ENCODE measurements at places on chromosomes 6 and 20.

DNA sequence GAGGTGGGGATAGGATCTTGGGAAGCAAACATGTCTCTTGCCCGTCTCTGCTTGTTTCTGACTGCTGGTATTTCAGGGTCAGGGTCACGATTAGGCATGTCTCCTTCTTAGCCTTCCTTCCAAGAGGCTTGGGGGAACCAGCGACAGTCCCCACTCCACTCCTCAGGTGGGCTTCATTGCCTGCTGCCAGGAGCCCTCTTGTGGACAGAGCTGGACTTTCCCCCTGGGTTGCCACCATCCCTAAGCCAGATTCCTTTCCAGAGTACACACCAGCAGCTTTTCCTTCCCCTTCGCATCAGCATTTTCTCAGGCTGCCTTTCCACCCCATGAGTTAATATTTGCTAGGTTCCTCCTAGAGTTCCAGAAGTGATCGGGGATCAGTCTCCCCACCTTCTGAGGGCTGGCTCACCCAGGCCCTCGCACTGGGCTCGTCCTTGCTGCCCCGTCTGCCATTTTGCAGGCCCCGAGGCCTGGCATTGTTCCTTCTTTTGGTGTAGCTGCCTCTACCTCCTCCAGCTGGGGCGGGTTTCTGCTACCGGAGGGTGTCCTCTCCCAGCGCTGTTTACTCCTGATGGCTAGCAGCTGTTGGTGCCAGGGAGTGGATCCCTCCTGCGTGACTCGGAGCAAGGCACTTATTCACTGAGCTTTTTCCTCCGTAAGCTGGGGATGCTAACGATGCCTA lies 8.8 kb upstream of the C20orf144 start:
- DNase-seq = peak; percentile 79

- DNase-seq = no peak
Observed at GRCh38 chr6:147949981-147950622, 392.5 kb upstream of the SASH1 start.

- no peak for DNase-seq
Observed at GRCh38 chr6:75089921-75090320, 115.9 kb downstream of the COL12A1 start.

GRCh38 chr6:33779290-33779689 lies 9.6 kb downstream of the LEMD2 start:
- no peak for DNase-seq

DNA sequence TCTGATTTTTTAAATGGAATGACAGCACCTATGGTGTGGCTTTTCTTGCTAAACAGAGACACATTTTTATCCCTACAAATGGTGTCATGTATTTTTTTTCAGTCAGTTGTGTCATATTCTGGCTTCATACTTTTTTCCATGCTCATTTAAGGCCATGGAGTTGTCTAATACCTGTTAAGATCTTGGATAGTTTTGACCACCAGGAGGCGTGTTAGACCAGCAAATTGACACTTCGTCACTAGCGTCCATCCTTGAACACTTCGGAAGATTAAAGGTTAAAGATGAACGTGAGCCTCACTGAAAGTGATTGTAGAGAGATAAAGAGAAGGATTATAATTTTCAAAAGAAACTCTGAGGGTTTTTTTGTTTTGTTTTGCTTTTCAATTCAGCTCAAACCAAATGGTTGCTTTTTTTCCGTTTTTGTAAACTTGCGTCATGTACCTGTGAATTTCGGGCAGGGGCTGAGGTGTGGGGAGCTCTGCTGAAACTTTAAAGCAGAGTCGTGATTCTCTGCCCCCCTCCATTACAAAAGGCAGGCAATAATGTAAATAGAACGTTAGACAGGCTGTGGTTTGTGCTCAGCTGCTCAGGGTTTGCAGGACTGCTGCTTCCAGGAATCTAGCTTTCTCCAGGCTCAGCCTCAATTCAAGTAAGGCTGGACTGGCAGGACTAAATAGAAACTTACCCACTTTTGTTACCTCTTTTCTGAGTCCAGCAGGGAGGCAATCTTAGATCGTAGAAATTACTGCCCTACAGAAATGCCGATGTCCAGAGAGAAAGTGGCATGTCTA lies 245.1 kb downstream of the FOXA2 start:
- DNase-seq = peak; percentile 40

GRCh38 chr20:40568200-40568599 lies 120.8 kb downstream of the MAFB start:
- no peak for DNase-seq

GRCh38 chr6:90472716-90473115 lies 114.2 kb downstream of the MAP3K7 start:
- DNase-seq = no peak

DNA sequence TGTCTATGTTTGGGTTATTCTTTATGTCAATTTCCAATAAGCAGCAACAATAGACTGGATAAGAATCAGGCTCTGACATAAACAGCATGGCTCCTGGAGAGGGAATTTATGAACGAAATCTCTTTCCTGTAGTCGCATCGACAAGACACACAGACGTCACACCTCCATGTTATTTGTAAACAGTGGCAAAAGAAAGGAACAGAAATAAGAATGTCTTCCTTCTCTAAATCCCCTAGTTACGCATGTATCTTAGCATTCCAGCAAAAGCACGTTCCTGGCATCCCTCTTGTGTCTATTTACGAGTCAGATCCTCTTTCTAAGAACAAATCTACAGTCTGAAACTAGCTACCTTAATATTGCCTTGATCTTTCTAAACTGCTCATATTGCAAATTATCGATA lies 559.1 kb upstream of the JAG1 start:
- no peak for DNase-seq

DNA sequence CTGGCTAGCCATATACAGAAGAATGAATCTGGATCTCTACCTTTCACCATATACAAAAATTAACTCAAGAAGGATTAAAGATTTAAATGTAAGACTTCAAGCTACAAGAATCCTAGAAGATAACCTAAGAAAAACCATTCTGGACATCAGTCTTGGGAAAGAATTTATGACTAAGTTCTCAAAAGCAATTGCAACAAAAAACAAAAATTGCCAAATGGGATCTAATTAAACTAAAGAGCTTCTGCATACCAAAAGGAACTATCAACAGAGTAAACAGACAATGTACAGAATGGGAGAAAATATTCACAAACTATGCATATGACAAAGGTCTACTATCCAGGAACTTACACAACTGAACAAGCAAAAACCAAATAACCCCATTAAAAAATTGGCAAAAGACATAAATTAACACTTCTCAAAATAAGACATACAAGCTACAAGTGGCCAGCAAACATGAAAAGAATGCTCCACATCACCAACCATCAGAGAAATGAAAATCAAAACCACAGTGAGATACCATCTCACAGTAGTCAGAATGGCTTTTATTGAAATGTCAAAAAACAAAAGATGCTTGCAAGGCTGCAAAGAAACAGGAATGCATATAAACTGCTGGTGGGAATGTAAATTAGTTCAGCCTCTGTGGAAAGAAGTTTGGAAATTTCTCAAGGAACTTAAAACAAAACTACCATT lies 66.8 kb upstream of the RSPO3 start:
- DNase-seq = no peak

- no peak for DNase-seq
Observed at GRCh38 chr6:39566456-39566855, 158.8 kb downstream of the KIF6 start.

GRCh38 chr6:169367507-169367906 lies 113.9 kb upstream of the THBS2 start:
- DNase-seq = no peak

DNA sequence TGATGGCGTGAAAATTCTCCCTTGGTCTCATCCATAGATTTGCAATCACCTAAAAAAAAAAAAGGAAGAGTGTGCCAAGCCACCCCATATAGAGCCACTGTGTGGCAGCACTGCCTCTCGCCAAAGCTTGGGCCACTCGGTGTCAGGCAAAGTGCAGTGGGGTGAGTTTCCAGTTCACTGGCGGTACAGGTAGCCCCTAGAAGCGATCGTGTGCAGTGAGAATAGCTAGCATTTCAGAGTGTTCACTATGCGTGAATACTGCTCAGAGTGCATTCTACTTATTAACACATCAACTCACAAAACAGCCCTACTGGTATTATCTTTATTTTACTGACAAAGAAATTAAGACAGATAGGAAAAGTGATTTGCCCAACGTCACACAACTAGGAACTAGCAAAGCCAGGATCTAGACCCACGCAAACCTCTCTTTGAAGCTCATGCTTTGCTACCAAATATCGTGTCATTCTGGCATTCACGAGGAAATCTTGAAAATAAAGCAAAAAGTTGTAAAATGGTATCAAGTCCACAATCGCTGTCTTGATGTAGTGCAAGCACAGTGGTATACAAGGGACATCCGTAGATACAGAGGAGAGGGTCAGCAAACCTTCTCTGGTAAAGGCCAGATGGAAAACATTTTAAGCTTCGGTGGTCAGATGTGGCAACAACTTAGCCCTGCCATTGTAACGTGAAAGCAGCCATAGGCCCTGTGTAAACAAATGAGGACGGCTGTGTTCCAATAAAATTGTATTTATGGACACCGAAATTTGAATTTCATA lies 10.4 kb upstream of the GCNT2 start:
- peak; percentile 37 for DNase-seq

- DNase-seq = no peak
Observed at GRCh38 chr20:50588034-50588736, 78.0 kb downstream of the PTPN1 start.

GRCh38 chr20:39800111-39800510 lies 838.0 kb downstream of the DHX35 start:
- DNase-seq = no peak

DNA sequence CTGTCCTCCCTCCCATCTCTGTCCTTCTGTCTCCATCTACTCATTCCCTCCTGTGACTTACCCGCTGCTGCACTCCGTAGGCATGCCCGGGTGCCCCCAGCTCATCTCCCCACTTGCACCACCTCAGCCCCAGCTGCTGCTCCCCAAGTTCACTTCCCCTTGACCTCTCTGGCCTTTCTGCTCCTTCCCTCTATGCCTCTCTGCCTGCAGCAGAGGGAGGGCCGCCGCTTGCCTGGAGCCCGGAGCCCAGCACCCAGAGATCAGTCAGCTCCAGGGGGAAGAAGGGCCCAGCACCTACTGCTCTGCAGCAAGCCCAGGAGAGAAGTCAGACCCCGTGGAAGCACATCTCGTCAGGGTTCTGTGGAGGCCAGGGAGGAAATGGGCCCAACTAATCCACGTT lies 97.4 kb downstream of the LRFN2 start:
- no peak for DNase-seq

DNA sequence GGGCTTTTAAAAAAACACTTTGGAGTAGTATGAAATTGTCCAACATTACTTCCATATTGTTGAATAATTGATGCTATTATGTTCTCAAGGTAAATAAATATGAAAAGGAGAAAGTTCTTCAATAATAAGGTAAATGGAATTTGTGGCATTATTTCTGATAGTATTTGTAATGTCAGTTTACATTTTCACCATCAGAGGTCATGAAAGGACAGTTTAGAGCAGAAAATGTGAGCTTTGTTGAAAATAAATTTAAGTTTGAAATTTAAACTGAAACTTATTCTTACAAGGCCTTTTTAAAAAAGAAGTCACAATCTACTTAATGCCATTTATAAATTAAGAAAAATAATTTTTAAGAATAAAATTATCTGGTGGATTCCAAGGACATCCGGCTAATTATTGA lies 15.8 kb upstream of the CEP162 start:
- no peak for DNase-seq

GRCh38 chr6:117444600-117444999 lies 18.9 kb upstream of the ROS1 start:
- no peak for DNase-seq

DNA sequence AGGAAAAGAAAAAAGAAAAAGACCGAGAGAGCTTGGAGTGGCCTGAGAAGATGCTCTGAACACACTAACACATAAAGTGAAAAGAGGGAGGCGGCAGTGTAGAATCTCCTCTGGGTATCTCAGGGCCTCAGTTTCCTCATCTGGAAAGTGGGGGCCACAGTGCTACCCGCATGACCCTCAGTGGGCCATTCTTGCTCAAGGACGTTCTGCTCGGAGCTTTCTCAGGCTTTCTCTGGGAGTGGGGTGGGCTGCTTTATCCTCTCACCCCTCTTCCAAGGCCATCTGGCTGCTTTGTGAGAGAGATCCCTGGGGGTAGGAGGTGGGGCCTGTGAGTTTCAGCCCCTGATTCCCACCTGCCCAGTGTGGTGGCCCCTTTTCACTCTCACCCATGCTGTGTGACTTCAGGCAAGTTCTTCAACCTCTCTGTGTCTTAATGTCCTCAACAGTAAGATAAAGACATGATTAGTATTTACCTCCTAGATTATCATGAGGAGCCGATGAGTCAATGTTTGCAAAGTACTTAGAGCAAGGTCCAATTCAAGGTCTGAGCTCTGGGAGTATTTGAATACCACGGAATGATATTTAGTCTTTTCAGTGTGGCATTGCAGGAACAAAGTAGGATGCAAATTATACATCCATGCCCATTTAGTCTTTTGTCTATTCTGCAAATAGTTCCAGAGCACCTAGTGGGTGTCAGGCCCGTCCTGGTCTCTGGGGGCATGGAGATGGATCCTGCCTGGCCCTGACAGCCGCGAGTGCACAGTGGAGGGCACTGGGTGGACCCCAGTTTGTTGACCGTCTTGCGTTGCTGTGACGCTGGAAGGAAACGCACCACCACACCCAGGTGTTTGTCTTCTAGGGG lies 34.3 kb downstream of the SRC start:
- DNase-seq = no peak

DNA sequence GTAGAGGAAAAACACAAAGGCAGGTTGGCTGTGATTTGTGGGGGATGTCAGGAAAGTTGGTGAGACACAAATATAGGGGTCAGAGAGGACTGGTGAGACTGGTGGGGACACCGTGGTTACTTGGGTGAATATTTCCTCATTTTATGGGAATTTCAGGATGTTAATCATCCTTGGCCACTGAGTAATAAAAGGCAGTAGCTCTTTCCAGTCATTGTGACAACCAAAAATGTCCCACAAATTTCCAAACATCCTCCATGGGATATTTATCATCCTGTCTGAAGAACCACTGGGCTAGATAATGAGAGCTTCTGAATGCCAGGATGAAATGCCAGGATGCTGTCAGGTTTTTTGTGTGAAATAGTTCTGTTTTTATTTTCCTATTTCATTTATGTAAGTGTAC lies 374.1 kb downstream of the CD109 start:
- DNase-seq = no peak

GRCh38 chr6:158780246-158780884 lies 38.8 kb downstream of the EZR start:
- no peak for DNase-seq

GRCh38 chr6:50935442-50935841 lies 116.8 kb downstream of the TFAP2B start:
- DNase-seq = no peak

DNA sequence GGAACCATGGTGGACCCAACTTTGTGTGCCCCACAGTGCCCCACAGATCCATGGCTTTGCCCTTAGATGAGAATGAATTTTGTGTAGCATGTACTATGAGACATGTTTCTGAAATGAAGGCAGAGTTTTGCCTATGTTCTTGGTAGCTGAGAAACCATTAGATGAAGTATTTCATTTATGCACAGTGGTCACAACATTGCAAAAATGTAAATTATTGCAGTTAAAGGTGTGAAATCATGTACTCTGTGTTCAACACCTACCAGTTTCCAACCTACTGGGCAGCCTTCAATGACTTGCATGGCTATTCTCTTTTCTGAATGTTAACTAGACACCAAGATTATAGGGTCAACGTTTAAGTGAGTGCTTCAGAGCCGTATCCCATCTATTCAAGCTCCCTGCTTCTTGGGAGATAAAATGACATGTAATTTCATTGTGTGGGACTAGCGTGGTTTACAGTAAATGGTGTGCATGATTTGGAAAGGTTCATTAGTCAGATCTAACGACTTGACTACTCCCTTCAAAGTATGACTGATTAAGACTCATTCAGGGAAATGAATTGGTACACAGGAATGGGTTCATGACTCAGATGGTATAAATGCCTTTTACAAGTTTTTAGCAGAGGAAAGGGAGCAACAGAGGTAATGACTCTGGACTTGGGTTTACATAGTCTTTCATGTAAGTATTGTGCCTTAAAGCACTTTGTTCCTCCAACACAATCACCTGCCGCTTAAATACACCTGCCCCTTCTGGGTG lies 106.1 kb upstream of the AKIRIN2 start:
- DNase-seq = no peak
